ENCODE measurements at places on chromosomes 13 and 19.

GRCh38 chr13:99417201-99418102 is 83.8 kb upstream of the TM9SF2 start:
- DNase-seq: peak; percentile 55

DNA sequence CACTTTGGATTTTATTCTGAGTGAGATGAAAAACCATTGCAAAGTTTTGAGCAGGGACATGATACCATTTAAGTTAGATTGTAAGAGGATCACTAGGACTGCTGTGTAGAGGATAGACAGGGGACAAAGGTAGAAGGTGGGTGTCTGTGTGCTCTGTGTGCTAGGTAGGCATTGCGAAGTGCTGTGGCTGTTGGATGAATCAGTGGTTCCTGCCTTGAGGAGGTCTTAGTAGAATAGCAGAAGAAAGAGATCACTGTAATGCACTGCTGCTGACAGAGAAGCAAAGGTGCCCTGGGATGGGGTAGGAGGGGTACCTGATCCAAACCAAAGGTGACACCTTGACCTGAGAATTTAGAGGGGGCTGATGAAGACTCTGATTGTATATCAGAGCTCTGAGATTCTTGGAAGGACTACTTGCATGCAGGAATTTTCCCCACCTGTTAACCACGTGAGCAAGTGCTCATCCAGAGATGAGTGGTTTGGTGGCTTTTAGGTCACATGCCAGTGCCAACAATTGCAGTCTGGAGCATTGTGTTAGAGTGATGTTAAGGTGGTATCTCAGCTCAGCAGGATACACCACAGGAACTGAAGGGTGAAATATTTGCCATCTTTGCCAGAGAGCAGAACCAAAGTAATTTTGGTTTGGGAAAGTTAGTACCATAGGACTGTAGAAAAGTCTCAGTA is 10.8 kb downstream of the WASF3 start:
- no peak for DNase-seq

GRCh38 chr13:84500016-84500415 is 617.7 kb upstream of the SLITRK1 start:
- DNase-seq: no peak

DNA sequence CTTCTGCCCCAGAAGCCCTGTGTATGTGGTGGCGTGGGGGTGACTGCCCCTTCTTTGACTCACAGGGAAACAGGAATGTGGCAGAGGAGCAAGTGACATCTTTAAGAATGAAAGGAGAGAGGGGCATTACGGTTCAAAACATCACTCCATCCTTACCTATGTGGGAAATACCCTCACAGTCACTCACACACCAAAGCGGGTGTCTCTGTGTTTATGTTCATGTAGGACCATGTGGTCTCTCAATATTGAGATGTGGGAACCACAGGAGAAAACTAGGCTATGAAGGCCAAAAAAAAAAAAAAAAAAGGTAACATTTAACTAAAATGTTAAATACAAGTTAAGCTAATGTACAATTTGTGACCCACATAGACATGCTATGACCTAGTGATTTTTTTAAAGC is 153.6 kb upstream of the GPR12 start:
- DNase-seq: no peak

DNA sequence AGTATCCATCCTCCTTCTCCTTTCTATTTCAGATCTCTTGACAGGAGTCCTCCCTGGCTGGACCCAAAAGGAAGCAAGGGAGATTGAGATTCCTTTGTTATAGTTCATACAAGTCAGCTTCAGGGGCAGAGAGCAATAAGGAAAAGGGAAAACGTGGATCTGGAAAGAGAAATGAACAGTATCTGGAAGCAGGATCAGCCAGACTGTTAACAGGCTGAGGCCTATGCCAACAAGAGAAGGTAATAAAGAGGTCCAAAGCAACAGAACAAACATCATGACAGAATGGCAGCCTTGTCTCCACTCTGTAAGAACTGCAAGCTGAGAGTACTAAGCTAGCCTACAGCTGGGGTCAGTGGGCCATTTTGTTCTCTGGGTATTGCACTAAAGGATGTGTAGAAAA is 64.5 kb downstream of the RAP2A start:
- no peak for DNase-seq
